Endodermal cell (in vitro differentiated cells): ENCODE measurements at places on chromosomes 6 and 20.

DNA sequence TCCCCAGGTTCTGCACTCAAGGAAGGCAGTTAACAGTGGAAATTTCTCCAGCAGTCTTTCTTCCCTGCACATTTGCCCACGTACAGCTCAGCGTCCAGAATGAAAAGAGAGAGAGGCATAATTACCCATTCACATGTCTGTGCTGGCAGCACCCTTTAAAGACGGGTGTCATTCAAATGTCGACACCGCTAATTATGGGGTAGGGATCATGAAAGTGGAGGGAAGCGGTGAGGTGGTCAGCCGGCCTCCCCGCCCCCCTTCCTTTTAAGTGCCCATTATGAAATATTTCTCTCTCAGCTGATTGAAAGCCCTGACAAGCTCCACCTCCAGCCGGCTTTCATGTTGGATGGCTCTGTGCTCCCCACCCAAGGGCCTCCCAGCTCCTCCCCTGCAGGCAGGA lies 246.1 kb downstream of the BMP7 start:
- no peak for DNase-seq

- no peak for DNase-seq
Observed at GRCh38 chr20:57652606-57653545, 32.6 kb upstream of the ZBP1 start.

GRCh38 chr20:44215125-44215524 lies 4.6 kb upstream of the OSER1 start:
- peak; percentile 92 for DNase-seq

DNA sequence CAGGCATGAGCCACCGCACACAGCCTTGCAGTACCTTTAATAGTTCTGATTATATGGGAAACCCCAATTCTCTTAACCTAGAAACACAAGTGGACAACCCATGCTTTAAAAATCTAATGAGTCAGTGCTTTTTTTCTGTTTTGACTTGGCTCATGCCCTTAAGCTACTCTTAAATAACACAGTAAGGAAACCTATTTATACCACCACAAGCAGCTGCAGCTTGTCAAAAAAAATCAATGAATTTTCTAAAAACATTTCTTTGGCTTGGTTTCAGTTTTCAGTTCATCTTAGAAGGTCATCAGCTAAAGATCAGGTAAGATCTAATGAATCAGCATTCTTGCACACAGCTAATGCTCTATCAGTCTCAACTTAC lies 124.1 kb upstream of the DST start:
- DNase-seq: no peak

GRCh38 chr20:38290829-38291814 lies 12.8 kb upstream of the BPI start:
- peak; percentile 89 for DNase-seq

DNA sequence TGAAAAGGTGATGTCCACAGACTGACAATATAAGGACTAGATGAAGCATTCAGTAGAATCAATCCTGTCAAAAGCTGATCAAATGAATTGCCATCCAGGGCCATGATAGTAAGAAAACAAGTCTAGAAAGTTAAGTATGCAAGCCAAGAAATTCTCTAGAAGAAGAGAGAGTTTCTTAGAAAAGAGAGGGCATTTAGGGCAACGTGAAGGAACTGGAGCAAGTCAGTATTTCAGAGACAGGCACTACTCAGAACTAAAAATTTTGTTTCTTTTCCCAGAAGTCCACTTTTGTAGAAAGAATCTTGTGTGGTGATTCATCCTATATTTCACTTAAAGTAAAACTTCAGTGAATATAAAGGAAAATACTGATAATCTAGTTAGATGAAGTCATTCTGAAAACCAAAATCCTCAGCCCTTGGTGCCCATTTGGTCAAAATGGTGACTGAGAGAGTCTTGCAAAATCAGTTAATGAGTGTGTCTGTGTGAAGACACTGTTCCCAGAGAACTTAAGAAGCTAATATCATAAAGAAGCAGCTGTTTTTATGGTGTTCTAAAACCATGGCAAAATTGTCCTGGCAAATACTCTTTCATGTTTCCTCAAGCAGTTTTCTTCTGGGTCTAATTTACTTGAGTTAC lies 82.2 kb downstream of the COL19A1 start:
- no peak for DNase-seq

DNA sequence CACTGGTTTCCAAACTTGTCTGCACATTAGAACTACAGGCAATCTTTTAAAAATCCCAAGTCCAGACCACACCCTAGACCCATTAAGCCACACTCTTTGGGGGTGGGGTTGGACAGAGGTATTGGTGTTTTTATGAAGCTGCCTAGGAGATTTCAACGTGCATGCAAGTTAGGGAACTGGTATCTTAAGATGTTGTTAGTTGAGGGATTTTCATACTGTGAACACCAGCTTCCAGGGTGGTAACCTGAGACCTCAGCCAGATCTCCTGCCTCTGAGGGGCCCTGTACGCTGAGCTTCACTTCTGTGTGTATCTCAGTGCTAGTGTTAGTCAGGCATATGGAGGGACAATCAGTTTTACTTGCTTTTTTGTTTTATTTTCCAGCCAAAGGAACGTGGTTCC lies 138.0 kb downstream of the UTRN start:
- no peak for DNase-seq

- peak; percentile 28 for DNase-seq
Observed at GRCh38 chr6:166595949-166596348, 9.5 kb upstream of the RAMACL start.

- DNase-seq: no peak
Observed at GRCh38 chr20:17473659-17474058, 57.5 kb downstream of the BFSP1 start.

GRCh38 chr6:47134476-47135189 lies 92.5 kb upstream of the ADGRF1 start:
- DNase-seq: no peak

DNA sequence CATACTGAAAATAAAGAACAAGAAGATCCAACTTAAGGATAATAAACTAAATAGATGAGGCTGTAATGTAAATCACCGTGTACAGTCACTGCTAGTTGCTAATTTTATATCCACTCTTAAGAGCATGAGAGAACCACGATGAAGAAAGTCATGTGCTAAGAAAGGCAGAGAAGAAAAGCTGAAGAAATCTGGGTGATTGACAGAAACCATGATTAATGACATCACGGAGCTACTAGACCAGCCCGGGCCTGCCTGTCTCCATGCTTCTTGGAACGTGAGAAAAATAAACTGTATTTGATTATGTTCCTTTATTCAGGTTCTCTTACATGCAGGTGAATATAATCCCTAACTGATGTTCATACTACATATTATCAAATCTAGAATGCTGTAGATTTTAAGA lies 84.2 kb upstream of the E2F3 start:
- no peak for DNase-seq

DNA sequence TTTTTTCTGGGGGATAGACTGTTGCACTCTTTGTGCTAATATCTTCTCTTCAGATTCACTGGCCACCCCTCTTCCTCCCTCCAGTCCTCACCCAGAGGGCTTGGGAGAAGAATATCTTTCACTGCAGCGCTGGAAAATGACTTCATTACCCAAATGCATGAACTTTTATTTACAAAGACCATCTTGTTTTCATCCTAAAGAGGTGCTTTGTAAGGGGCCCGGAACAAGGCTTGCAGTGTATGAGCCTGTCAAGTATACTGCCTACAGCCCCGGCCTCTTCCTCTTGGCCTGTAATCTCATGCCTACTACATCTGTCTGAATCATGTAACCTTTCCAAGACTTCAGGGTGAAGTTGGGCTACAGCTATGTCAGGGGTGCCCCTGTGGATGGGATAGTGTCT lies 554 bp upstream of the LAMA4 start:
- no peak for DNase-seq

DNA sequence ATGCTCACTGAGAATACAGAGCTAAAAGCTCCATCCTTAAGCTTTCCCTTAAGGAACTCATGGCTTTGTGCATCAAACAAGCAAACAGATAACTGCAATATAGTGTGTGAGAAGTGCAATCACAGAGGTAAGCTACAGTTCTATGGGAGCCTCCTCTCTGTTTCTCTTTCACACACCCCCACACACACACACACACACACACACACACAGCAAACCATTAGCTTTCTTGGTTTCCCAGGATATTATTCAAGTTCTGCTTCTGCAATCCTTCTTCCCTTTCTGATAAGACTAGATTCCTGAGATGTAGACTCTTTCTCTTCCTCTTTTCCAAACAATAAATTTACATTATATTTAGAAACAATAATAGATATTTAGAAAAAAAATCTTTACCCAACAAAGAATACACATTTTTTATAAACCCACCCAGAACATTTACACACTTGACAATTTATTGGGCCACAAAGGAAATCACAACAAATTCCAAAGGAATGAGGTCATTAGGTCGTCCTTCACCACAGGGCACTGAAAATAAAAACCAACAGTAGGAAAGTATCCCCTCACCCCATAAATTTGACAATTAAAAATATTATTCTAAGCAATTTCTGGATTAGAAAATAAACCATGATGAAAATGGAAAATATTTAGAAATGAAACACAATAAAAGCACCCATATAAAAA lies 9.3 kb upstream of the GFOD1 start:
- DNase-seq: no peak
